ENCODE measurements at places on chromosomes 12 and 14. TPM values are rescaled to one million over a fixed set of nuclear protein-coding genes. Genes with fewer than 3 reads are reported as not detected.

The DAO gene
- total RNA-seq = not detected

The C12orf76 gene
- total RNA-seq = 40.6 TPM

GRCh38 chr14:89892953-89893352 is 61.6 kb downstream of the EFCAB11 start:
- DNase-seq = no peak

The AVPR1A gene
- not detected for total RNA-seq

The CIROP gene
- not detected for total RNA-seq

DNA sequence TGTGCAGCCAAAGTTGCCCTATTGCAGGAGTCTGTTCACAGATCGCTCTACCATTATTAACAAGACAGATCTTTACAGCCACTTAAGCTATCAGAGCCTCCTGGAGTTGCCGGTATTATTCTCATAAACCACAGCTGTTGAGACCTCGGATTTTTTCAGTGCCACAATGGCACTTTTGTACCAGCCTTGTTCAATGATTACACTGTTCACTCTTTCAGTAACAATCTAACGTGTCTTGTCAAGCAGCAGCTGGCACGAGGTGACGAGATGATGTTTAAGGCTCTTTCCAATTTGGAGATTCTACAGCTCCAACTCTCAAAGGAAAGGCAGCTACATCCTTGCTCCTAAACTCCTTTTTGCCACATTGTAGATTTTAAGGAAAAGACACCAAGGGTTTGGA is 30.7 kb downstream of the LRIG3 start:
- no peak for DNase-seq

GRCh38 chr12:76028571-76029277 is 2.9 kb downstream of the PHLDA1 start:
- DNase-seq = no peak

The PARPBP gene
- total RNA-seq = 7.2 TPM

The NANOG gene
- not detected for total RNA-seq

The KLHDC1 gene
- 1.3 TPM for total RNA-seq

DNA sequence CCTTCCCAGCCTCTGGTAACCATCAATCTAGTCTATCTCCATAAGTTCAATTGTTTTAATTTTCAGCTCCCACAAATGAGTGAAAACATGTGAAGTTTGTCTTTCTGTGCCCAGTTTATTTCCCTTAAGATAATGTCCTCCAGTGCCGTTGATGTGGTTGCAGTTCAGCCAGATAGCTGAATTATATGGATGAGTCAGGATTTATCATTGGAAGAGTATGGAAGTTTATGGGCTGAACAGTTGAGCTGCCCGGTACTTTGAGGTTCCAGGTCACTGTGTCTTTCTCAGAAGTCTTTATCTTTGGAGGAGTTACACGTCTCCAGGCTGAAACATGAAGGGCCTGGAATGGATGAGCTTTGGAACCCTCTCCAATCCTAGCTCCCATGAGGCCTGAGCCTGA is 120.1 kb downstream of the ASCL4 start:
- DNase-seq = no peak

The PPM1H gene
- 7.2 TPM for total RNA-seq

Data from glomerular endothelial cell (primary cell).